ENCODE measurements at places on chromosomes 2 and 18.

DNA sequence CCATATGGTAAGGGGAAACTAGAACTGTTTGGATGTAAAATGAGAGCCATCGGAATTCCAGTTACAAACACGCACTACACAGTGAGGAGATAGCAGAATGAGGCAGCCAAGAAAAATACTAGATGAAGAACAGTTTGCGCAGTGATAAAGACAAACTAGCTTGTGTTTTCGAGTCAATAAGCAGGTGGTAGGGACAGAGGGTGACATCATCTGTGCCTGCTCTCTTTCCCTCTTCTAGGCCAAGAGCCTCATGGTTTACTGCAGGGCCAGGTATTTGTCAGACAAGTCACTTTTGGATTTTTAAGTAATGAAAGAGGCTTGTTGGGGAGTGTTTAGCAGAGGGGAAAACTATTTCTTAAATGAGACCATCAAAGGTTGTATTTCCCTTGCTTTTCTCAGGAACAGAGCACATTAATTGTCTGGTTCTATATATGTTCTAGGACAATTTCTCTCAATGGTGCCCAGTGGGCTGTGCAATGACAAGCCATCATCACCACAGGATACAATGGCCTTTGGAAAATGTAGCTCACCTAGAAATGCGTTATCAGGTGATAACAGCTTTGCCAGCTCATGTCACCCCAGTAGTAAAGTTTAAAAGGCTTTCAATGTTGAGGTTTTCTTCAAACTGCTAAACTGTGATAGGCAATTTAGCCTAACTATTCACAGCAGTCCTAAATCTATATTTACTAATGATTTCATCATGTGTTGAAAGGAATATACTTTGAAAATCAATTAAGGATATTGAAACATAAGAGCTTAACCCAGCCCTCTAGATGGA, 1210.3 kb upstream of the ZEB2 start:
- DNase-seq = no peak

GRCh38 chr2:88606371-88607030, 20.8 kb downstream of the EIF2AK3 start:
- no peak for DNase-seq

DNA sequence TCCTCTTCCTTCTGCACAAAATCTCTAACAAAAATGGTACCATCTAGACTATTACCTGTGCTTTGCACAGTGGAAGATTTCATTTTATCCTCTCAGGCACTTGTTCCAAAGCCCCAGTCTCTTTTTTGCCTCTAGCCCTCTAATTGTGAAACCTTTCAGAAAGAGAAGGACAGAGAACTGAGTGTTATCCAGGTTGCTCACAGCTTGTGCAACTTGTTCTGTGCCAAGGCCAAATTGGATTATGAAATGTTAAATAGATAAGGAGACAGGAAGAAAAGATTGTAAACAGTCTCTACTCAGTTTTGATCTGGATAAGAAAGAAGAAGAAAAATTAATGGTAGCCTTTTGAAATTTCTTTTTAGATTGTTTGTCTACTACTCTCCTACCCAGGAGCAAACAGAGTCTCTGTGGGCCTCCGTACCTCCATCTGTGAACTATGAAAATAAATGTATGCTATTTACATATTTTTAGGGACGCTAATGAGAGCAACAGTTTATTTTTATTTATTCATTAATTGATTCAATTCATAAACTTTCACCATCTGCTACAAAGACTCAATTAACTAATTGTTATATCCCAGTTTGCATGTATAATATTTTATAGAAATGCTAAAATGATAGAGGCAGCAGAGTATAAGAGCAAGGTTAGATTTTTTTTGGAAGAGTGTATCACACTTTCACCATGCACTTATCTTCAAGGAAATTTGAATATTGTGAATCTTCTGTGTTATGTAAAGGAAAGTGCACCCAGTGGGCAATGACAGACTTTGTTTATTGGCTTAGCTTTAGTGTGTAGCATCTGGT, 339.0 kb upstream of the ETAA1 start:
- DNase-seq = no peak

GRCh38 chr18:9913151-9913525, 678 bp upstream of the VAPA start:
- DNase-seq = no peak

DNA sequence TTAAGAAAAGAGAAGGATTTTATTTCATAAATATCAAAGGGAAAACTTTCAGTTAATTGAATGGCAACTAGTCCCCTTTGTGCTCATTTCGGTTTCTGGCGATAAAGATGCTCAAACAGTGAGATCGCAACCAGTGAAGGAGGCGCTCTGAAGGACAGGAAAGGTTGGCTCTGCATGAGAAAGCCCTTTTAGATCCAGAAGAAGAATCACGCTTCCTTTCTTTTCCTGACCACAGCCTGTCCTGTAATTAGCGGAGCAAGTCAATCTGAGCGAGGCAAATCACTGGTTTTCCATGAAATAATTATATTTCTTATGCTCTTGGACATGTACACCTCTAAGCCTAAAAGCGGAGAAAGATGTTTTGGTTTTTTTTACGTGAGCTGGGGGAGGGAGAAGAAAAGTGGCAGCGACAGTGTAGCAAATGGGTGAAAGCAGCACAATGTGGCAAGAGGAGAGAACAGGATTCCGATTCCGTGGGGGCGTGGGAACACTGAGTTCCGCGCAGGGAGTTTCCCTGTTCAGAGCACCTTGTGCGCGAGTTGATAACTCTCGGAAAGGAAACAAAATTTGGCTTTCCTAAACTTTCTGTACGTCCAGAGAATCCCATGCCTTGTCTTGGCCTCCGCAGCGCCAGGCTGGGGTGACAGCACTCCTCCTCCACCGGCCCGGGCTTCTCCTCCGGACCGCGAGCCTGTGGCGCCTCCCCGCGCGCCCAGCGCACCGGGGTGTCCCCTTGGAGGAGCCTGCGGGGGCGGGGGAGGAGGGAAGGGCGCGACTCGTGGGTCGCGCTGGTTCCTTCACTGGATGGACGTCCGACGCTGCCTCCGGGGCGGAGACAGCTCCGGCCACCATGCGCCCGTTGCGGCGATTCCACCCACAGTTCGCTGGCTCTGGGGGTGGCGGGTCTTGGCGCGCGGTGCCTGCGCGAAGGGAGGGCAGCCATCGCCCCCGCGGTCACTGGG, 620 bp upstream of the SLC9A2 start:
- DNase-seq = peak; percentile 71

DNA sequence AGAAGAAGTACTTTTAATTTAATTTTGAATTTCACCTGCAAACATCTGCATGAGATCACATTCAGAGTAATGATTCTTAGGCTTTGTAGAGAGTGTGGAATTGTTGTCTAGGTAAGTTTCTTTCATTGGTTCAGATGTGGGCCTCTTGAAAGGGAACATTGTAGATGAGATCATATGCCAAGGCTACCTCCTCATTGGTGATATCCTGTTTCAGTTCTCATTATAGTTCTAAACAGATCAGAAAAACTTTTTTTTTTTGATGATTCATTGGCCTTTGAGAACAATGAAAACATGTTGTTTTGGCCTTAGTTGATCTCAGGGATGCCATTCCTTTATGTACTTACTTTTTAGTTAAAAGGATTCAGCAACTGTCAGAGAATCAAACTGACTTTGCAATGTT, 44.5 kb downstream of the EML6 start:
- DNase-seq = no peak

- no peak for DNase-seq
Measured at GRCh38 chr2:12087175-12087574, 340.7 kb downstream of the LPIN1 start.

DNA sequence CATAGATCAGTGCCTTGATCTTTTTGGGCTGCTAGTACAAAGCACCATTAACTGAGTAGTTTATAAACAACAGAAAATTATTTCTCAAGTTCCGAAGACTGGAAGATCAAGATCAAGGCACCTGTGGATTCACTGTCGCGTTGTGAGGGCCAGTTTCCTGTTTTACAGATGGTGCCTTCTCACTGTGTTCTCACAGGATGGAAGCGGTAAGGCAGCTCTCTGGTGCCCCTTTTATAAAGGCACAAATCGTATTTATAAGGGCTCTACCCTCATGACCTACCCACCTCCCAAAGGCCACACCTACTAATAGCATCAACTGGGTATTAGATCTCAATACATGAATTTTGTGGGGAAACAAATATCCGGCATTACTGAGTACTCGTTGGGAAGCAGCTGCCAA, 729.5 kb upstream of the SLC39A10 start:
- no peak for DNase-seq

DNA sequence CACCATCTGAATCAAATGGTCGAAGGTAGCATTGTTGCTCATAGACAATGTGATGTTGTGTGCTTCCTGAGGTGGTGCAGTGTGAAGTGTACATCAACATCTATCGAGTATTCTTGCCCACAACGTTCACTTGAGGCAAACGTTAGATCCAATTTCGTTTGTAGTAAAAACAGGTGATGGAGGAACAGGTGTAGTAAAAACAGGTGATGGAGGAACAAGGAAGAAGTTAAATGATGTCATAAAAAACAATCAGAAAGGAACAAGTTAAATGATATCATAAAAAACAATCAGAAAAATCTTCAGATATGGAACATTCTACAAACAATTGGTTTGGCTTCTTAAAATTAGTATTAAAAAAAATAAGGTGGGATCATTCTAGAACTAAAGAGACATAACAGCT, 11.3 kb downstream of the WDR7 start:
- DNase-seq = no peak

- no peak for DNase-seq
Measured at GRCh38 chr2:137938204-137938603, 26.1 kb upstream of the HNMT start.

- no peak for DNase-seq
Measured at GRCh38 chr2:69434753-69435152, 2.5 kb downstream of the NFU1 start.

- DNase-seq = no peak
Measured at GRCh38 chr2:24117902-24118301, 5.2 kb downstream of the PFN4 start.

- no peak for DNase-seq
Measured at GRCh38 chr18:54608028-54608642, 17.1 kb downstream of the DYNAP start.

GRCh38 chr18:45666520-45666919, 51.2 kb downstream of the SLC14A2 start:
- DNase-seq = no peak

- no peak for DNase-seq
Measured at GRCh38 chr2:33617401-33617800, 18.3 kb upstream of the FAM98A start.

DNA sequence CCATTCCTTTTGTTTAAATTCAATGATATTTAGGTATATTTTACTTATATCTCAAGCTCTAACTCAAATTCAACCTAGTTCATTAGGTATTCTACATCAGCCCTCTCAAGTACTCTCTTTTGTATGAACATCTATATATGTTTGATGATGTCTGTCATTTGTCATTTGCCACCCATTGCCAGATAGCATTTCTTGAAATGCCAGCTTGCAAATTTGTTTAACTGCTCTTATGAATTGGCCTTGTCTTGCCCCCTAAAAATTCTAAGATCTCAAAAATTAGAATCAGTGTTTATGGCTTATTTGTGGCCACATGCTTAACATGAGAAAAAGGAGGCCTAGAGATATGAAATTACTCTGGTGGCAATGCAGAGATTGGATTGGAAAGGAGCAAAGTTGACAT, 1140.3 kb upstream of the DDX18 start:
- DNase-seq = no peak

DNA sequence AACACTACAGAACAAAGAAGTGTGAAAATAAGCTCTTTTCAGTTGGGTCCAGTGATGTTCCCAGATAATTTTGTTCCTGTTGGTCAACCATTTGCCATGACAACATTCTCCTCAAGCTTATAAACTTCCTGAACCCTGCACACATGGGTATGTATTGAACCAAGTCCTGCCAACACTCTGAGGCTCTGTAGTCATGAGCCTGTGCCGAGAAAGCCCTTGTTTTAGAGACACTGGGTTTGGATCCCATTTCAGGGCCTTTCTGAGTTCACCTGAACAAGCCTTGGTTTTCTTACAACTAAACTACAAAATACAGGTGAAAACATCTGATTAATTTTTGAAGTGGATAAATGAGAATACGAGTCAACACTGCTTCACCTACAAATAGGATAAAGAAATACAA, 38.5 kb downstream of the AKAIN1 start:
- no peak for DNase-seq

GRCh38 chr2:10668402-10669012, 21.3 kb downstream of the NOL10 start:
- no peak for DNase-seq

DNA sequence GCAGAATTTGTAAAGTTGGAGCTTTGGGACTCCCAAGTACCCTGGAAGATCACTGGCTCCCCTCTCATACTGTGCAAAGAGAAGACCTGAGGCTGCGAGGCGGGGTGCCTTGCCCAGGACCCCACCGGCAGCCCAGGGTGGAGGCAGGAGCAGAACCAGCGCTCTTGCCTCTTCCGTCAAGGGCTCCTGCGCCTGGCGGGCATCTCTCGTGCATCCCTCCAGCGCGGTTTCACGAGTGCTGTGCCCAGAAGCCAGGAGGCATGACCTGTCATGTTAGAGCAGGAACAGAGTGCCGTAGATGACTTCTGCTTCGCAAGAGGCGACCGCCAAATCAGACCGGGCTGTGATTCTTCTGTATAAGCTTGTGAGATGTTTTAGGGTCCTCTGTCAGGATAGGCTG, 77.3 kb downstream of the LDLRAD4 start:
- DNase-seq = no peak

GRCh38 chr2:235034265-235035118, 82.7 kb downstream of the SH3BP4 start:
- DNase-seq = no peak

GRCh38 chr2:146239392-146240135, 1605.3 kb upstream of the ACVR2A start:
- DNase-seq = no peak

DNA sequence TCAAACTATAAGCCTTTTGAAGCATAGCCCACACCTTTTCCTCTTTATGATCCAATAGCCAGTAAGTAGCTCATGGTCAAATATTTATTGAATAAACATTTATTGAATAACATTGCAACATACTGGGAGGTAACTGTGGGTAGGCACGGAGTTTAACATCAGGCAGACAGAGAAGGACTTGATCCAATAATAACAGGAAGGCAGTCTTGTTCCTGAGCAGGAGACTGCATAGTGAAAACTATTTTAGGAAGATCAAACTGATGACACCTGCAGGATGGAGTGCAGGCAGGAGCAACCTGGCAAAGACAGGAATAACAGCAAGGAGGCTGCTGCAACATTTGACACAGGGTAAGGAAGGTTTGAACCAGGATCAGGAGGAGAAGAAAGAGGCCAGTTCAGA, 3.1 kb upstream of the DCTN1 start:
- DNase-seq = no peak

DNA sequence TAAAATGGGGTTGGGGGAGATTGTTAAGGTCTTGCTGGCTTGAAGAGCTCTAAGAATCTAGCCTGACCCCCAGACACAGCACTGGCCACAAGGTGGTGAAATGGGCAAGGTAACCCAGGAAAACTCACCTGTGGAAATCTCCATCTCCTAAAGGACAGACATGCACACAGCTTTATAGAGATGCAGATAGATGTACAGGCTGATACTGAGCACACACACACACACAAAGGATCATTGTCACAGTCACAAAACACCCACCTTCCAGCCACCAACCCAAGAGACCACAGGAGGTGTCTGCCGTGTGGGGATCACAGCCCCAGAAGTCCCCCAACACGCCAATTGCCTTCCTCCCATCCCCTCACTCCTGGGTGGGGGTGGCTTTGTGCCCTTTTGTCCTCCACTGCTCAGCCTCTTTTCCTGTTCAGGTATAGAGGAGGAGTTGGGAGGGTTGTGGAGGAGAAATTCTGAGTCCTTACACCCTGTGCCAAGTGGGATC, 3.2 kb upstream of the CYP26B1 start:
- no peak for DNase-seq

- DNase-seq = no peak
Measured at GRCh38 chr2:207484444-207485391, 45.0 kb upstream of the CREB1 start.
